ENCODE measurements at places on chromosomes 5 and 9.

- DNase-seq = peak; percentile 58
Measured at GRCh38 chr9:115649991-115650472, 503.6 kb upstream of the PAPPA start.

GRCh38 chr9:4986783-4987182, 1.7 kb downstream of the JAK2 start:
- no peak for DNase-seq

DNA sequence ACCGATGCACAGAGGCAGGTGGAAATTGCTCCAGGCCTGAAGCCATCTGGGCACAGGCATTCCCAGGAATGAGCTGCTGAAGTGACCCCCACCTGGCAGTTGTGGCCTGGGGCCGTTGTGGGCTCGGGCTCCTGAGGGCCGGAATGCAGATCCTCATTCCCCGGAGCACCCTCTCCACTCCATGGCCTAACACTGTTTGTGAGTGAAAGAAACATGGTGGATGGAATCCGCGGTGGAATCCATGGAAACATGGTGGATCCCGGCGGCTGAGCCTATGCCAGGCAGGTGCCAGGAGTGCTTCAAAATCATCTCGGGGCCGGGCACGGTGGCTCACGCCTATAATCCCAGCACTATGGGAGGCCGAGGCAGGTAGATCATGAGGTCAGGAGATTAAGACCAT, 3.6 kb upstream of the SARDH start:
- no peak for DNase-seq

- no peak for DNase-seq
Measured at GRCh38 chr9:93552923-93553322, 23.5 kb upstream of the PHF2 start.

- DNase-seq = no peak
Measured at GRCh38 chr5:42491699-42492098, 68.5 kb downstream of the GHR start.

- DNase-seq = no peak
Measured at GRCh38 chr5:64887910-64888309, 119.2 kb downstream of the CWC27 start.

DNA sequence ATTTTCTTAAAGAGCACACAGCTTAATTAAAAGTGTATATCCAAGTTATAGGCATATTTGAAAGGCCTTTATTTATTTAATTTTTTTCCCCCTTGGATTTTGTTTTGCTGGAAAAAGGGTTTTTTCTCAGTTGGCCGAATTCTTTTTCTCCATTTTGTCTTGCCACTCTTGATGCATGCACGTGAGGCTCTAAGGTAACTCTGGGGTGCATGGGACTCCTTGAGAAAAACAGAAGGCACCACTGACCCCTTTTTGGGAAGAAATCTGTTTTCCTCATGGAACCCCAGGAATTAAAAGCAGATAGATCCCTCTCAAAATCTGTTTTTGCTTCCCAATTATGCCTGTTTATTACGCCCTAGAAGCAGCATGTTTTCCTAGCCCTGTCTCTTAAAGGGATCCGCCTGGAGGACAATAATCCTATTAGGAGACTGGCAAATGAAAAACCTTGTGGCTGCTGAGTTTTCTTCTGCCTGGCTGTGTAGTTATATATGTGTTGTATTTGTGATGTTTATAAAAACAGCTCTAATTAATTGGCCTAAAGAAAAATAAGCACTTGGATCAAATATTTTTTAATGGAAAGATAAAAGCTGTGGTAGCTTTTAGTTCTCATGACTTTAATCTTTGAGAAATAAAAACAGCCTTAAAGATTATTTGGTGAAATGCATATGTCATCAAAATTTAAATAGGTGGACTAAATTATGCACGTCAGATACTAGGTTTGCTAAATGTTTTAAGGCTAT, 435.1 kb upstream of the CDH9 start:
- DNase-seq = no peak

DNA sequence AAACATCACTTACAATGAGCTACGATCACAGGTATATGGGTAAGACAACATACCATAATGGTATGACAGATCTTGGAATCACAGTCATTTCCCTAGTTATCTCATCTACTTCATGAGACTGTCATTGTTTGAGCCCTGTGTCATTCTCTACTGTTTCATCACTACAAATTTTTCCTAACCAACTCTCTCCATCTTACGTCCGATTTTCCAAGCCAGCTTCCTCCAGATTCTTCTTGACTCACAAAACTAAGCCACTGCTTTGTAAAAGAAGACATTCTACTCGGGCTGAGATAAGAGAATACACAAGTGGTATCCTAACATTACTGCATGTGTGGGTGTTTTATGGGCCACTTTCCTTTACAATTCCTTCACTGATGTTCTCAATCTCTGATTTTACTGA, 49.6 kb downstream of the SERINC5 start:
- DNase-seq = no peak

GRCh38 chr5:57405984-57406383, 76.6 kb downstream of the ACTBL2 start:
- no peak for DNase-seq

- DNase-seq = no peak
Measured at GRCh38 chr5:14893381-14893780, 21.8 kb upstream of the ANKH start.

- DNase-seq = no peak
Measured at GRCh38 chr9:27377811-27378456, 81.0 kb upstream of the EQTN start.

GRCh38 chr9:134271338-134272301, 54.6 kb upstream of the RXRA start:
- DNase-seq = no peak

DNA sequence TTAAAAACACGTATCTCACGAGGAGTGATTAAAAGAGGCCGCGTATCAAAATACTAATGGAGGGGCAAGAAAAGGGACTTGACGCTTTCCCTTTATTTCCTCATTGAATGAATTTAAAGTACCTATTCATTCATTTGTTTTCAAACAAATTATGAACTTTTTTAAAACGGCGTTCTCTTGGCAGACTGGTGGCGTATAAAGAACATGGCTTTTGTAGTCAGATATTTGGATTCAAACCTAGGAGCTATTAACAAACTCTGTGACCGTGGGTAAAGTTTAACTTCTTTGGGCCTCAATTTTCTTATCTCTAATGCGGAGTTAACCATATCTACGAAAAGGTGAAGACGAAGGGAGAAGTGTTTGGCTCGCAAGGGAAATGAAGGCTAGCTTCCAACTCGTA, 876 bp downstream of the CAAP1 start:
- DNase-seq = no peak

GRCh38 chr5:142301540-142301939, 23.3 kb downstream of the SPRY4 start:
- no peak for DNase-seq

All from fibroblast of skin of left biceps (primary cell).